ENCODE measurements at places on chromosomes 2 and 18. TPM values are rescaled to one million over a fixed set of nuclear protein-coding genes. Genes with fewer than 3 reads are reported as not detected.

DNA sequence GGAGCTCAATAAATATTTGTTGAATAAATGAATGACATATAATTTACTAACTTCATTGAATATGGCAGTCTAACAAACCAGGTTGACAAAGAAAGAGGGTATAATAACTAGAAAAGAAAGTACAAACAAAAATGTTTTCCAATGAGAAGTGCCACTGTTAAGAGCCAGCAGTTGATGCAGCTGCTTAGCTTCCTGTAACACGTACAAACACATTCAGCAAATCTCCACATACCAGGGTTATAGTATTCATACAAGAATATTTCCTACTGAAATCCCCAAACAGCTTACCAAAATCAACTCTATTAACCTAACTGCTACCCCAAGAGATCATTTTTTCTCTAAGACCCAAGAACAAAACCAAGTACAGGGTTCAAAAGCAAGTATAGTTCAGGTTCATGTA, 77.7 kb downstream of the THADA start:
- peak; percentile 47 for DNase-seq

GRCh38 chr2:232984451-232985207, 28.4 kb downstream of the NGEF start:
- DNase-seq = no peak

Gene UGT1A10
- 0.41 TPM for total RNA-seq

- DNase-seq = no peak
Observed at GRCh38 chr2:165155152-165155551, 48.7 kb downstream of the SCN3A start.

- no peak for DNase-seq
Observed at GRCh38 chr2:128300151-128301020, 18.3 kb downstream of the HS6ST1 start.

Gene MOGAT1
- total RNA-seq = not detected

- no peak for DNase-seq
Observed at GRCh38 chr18:48142994-48143393, 212.5 kb upstream of the SMAD2 start.

GRCh38 chr2:3594493-3595281, at the start of gene COLEC11:
TSS of gene COLEC11 (plus strand) at chr2:3595112. CDS start at chr2:3604341, 9,229 bp downstream.
- DNase-seq = no peak

GRCh38 chr2:26559044-26559405, 81.1 kb upstream of the OTOF start:
- DNase-seq = no peak
